ENCODE measurements at places on chromosomes 1 and 21.
A peak's percentile ranks its signal among the peaks of the same experiment; 100 is the strongest.

- DNase-seq: no peak
Observed at GRCh38 chr1:118190561-118190960, 5.5 kb upstream of the SPAG17 start.

- DNase-seq: no peak
Observed at GRCh38 chr1:34075576-34075975, 89.5 kb downstream of the CSMD2 start.

- DNase-seq: no peak
Observed at GRCh38 chr1:47224676-47225399, 7.2 kb downstream of the TAL1 start.

DNA sequence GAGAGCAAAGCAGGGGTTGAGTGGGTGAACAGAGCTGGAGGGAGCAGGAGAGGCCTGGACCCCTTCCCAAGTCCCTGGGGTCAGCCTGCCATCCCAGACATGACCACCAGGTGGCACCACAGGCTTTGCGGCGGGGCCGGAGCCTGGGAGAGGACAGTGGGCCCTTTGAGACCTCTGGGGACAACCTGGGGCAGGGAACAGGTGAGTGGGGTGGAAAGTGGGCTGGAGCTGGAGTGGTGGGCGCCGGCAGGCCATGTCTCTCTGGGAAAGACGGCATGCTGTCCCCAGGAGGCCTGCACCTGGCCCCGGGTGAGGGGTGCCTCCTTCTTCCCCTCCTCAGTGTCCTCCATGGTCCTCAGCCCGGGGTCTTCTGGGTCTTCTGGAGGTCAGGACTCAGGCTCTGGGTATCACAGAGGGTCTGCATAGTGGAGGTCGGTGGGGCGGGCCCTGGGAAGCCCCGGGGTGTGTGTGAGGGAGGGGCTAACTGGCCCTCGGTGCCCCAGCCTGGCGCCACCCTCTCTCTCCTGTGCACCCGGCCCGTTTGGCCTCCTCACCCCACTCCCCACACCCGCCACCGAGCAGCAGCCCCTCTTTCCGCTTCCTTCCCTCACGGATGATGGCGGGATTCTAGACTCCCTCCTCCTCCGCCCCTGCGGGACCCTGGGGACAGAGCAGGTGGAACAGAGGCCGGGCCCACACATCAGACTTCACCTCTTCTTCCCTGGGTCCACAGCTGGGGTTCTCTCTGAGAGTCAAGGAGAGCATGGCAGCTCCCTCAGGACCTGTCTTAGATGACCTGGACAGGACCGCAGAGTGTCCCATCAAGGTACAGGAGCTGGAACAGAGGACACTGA lies 28.5 kb upstream of the PKP1 start:
- DNase-seq: peak; percentile 98

- DNase-seq: peak; percentile 65
Observed at GRCh38 chr1:30844631-30845030, 63.9 kb downstream of the SDC3 start.
